H1 (cell line): ENCODE measurements at places on chromosomes 11 and 22.

- no peak for DNase-seq
- H3K36me3 ChIP-seq: peaks cover under 1% of the 10 kb centered on the region; the same call in 1 of the 2 replicates
- H3K27me3 ChIP-seq: no peaks in the 10 kb centered on the region
- peaks cover 2% of the 10 kb centered on the region; the same call in 1 of the 2 replicates for H3K4me1 ChIP-seq
These were observed 1.0 kb downstream of the ZNF70 start for GRCh38 chr22:23749841-23750301.

DNA sequence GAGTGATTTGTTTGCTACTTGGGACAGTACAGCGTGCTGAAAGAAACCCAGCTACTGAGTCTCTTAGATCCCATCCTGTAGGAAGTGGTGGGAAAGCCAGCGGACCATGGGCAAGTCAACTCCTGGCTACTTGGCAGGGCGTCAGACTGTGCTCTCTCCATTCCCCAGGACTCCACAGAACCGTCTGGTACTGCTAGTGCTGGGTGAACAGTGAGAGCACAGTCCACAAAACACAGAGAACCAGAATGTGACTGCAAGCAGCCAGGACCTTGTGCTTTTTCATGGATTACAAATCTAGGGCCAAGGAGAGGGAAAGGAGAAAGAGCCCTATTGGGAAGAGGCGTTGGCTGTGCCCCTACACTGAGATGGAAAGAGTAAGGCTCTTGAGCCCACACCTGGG, 10.2 kb downstream of the BID start:
- H3K27me3 ChIP-seq: no peaks in the 10 kb centered on the region
- no peak overlapping the region for H3K27ac ChIP-seq
- no peak for DNase-seq
- no peak overlapping the region for H3K4me3 ChIP-seq

- no peaks in the 10 kb centered on the region for H3K36me3 ChIP-seq
- peaks cover 14% of the 10 kb centered on the region for H3K4me1 ChIP-seq
- no peak for DNase-seq
These were observed 30.1 kb upstream of the CBX7 start for GRCh38 chr22:39182478-39183030.

GRCh38 chr22:37511395-37512104, 7.7 kb downstream of the CARD10 start:
- no peaks in the 10 kb centered on the region for H3K27me3 ChIP-seq
- H3K36me3 ChIP-seq: no peaks in the 10 kb centered on the region
- no peak overlapping the region for H3K27ac ChIP-seq
- H3K4me3 ChIP-seq: no peak overlapping the region
- DNase-seq: no peak

DNA sequence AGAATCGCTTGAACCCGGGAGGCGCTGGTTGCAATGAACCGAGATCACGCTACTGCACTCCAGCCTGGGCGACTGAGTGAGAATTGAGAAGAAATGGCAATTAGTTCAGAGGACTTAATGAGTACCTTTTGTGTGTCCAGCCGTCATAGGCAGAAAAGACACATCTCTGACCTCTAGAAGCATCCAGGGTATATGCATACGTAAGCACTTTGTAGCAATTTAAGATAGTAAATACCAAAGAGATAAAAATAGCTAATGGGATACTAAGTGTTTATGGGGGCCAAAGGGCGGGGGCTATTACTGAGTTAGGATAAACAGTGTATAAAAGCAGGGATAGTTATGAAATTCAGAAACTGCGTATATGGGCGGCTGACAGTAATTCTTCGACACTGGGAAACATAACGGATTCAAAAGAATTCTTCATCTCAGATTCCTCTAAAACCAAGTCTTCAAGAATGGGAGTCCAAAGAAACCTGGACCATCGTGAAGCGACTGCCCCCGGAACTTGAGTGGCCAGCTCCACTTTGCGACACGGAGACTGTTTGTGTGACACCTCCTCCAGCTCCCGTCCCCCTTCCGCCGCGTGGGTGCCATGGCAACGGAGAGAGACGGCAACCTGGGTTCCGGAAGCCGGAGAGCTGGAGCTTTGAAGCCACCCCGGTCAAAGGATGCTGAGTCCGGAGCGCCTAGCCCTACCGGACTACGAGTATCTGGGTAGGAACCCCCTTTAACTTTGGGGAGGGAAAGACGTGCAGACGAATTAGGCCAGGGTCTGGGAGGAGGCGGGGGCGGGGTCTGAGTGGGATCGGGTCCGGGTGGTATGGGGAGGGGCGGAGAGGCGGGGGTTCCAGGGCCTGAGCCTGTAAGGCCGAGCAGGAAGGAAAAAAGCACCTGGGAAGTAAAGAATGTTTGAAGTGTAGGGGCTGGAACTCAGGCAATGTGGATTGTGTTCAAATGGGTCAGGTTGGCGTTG, at the start of gene CSTPP1:
Gene CSTPP1, plus strand, starts transcription at position 624 of the 973 bp plus-strand sequence. Its CDS starts 45 bp downstream, at position 669.
- H3K27me3 ChIP-seq: no peaks in the 10 kb centered on the region
- peak; percentile 96 for DNase-seq
- H3K4me3 ChIP-seq: peak within 1 kb of the TSS; percentile 73
- H3K36me3 ChIP-seq: 0 out of 2 replicates have a peak, but pooled peaks cover 4% of the 10 kb centered on the region
- 0 out of 2 replicates have a peak within 1 kb of the TSS, but pooled peaks have one; percentile 23 for H3K27ac ChIP-seq
- H3K4me1 ChIP-seq: peaks cover 3% of the 10 kb centered on the region; the same call in 1 of the 2 replicates

DNA sequence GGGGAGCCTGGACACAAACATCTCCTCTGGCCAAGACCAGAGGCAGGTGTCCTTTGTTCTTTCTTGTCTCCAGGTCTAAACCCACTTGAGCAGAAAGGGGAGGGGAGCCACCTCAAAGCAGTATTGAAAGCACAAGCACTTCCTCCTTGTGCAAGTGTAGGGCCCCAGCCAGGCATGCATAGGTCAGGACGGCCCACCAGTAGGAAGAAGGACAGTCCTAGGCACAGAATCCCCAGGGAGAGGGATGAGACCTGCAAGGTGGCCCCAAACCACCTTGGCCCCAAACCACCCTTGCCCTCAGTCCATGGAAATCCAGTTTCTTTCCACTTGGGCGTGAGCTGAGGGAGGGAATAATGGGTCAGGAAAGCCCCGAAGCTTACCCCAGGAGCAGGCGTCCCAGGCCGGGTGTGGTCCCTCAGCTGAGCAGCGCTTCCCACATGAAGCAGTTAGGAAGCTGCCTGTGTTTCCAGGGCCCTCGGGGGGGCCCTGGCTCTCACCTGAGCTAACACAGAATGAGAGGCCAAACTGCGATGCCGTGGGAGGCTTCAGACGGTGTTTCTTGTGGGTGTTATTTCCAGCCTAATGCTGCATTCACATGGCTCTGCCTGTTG, 20.4 kb upstream of the IGSF9B start:
- no peak overlapping the region for H3K27ac ChIP-seq
- no peaks in the 10 kb centered on the region; the same call in 1 of the 2 replicates for H3K4me1 ChIP-seq
- H3K27me3 ChIP-seq: no peaks in the 10 kb centered on the region

DNA sequence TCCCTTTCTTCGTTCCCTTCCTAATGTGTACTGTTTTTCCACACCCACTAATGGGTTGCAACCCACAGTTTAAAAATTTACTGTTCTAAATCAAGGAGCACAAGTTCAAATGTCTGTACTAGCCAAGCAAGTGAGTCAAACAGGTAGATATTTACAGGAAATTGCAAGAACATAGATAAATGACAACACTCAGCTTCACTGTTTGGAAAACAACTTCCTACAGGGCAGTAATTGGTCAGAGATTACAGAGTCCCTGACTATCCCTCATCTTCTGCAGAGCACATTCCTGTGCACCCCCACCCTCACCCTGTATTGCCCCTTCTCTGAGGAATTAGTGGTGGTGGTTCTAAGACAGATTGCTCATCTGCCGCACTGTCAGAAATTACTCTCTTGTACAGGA, 1.9 kb downstream of the SERPING1 start:
- peaks cover 2% of the 10 kb centered on the region; the same call in 1 of the 2 replicates for H3K36me3 ChIP-seq
- peaks cover 12% of the 10 kb centered on the region for H3K4me1 ChIP-seq
- H3K4me3 ChIP-seq: peak overlapping the region; percentile 64; the same call in 1 of the 2 replicates
- no peak for DNase-seq

DNA sequence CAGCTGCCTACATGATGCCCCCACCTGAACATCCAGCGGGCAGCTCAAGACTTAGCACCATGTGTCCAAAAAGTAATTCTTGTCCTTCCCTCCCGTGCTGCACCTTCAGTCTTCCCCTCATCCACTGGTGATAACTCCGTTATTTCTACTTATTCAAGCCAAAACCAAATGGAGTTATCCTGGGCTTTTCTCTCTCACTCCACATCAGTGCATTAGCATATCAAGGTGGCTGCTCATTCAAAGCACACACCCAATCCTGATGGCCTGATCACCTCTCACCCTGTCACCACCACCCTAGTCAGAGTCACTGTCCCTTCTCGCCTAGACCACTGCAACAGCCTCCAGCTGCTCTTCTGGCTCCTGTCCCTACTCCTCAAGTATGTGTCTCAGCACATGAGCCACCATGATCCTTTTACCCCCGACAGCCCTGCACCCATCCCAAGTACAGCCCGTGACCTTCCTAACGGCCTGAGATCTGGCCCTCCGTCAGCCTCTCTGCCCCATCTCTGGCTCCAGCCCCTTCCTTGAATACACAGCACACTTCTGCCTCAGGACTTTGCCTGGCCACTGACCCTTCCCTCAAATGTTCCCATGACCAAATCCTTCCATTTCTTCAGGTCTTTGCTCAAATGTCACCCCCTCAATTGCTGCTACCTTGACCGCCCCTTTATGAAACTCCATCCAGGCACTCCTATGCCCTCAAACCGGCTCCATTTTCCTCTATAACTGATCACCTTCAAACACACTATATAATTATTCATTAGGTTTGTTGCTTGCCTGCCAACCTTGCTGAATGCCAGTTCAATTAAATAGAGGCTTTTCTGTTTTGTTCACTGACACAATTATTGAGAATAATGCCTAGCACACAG, 19.7 kb upstream of the SLC25A1 start:
- no peak for DNase-seq
- H3K4me3 ChIP-seq: no peak overlapping the region
- no peaks in the 10 kb centered on the region for H3K36me3 ChIP-seq
- no peaks in the 10 kb centered on the region for H3K4me1 ChIP-seq
- no peak overlapping the region for H3K27ac ChIP-seq

GRCh38 chr11:8229299-8230177, 34.1 kb downstream of the LMO1 start:
- no peak overlapping the region for H3K27ac ChIP-seq
- no peaks in the 10 kb centered on the region for H3K27me3 ChIP-seq
- H3K4me3 ChIP-seq: no peak overlapping the region
- no peaks in the 10 kb centered on the region for H3K36me3 ChIP-seq
- DNase-seq: no peak

DNA sequence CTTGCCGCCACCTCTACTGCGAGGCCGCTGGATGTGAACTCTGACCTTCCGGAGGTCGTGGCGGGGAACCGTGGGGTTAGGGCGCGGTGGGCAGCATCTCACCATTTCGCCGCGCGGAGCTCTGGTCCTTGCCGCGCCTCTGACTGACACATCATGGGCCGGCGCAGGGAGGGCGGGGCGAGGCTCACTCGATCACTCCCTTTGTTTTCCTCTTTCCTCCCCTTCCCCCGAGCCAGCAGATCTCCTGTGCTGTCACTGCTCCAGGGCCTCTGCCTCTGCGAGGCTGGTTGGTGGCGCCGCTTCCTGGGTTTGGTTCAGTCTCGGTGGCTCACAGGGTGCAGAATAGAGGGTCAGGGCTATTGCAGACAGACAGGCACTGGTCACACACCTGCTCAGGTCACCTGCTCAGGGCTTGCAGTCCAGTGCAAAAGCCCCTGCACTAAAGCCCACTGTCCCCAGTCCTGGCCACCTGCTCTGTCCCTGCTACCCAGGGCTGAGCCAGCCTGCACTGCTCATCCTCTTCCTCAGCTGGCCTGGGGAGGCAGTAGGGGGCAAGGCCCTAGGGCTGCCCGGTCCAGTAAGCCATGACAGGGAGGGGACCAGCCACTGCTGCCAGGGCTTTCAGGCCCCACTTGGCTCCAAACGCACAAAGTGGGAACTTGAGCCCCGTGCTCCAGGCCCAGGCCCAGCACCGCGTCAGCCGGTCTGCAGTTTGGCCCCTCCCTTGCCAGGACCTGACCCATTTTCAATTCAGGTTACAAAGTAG, 36.2 kb downstream of the PISD start:
- H3K36me3 ChIP-seq: no peaks in the 10 kb centered on the region; the same call in 1 of the 2 replicates
- no peaks in the 10 kb centered on the region for H3K27me3 ChIP-seq
- no peak for DNase-seq

- no peaks in the 10 kb centered on the region for H3K27me3 ChIP-seq
- no peak overlapping the region for H3K27ac ChIP-seq
- H3K36me3 ChIP-seq: no peaks in the 10 kb centered on the region
- H3K4me3 ChIP-seq: no peak overlapping the region
These were observed 6.8 kb downstream of the BID start for GRCh38 chr22:17767233-17768065.

DNA sequence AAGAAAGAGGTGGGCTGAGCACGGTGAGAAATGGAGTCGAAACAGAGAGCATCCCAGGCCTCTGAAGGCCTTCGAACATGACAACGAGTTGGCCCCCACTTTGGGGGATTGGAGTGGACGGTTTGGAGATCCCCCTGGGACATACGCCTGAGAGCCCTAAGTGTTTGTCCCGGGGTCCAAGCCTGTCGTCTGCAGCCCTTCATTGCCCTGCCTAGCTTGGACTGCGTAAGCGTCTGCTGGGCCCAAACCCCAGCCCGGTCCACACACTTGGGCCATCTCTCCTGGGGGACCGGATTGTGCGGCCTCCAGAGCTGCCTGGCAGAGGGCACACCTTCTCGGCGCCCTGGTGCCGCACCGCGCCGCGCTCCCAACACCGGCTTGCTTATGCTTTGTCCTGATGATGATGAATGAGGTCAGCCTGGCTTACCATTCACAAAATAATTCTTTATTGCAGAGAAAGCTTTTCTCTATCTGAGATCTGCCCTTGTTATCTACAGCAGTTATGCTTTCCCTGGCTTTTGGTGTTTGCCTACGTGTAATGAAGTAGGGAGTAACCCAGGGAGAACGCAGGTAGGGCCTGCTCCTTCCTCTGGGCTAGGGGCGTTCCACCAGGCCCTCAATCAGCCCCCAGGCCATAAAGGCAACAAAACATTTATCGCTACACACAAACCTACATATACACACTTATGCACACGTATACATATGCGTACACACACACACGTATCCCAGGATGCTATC, 85.9 kb upstream of the PPARA start:
- no peak overlapping the region for H3K27ac ChIP-seq
- peaks cover 3% of the 10 kb centered on the region; the same call in 1 of the 2 replicates for H3K4me1 ChIP-seq
- H3K4me3 ChIP-seq: no peak overlapping the region
- H3K27me3 ChIP-seq: peaks cover 31% of the 10 kb centered on the region
- no peaks in the 10 kb centered on the region for H3K36me3 ChIP-seq
- no peak for DNase-seq

DNA sequence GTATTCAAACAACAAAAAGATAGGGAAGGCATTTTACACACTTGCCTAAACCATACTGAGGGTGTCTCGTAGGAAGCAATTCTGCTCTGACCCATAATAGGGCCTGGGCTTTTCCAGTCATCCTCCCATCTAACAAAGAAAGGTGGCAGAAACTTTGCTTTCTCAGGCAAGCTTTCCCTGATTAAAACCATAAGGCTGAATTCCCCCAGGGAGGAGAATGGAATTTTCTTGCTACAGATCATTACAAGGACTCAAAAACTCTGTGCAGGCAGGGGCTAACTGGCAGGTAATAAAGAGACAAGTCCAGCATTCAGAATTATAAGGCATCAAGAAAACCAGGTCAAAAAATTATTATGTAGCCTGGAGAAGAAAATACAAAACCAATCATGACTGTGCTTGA, 90.4 kb downstream of the RBFOX2 start:
- no peak overlapping the region for H3K27ac ChIP-seq
- DNase-seq: no peak
- H3K36me3 ChIP-seq: no peaks in the 10 kb centered on the region

GRCh38 chr22:24128021-24128420, 53.3 kb upstream of the SUSD2 start:
- peaks cover 2% of the 10 kb centered on the region; the same call in 1 of the 2 replicates for H3K36me3 ChIP-seq
- DNase-seq: no peak
- H3K27me3 ChIP-seq: no peaks in the 10 kb centered on the region
- H3K4me1 ChIP-seq: no peaks in the 10 kb centered on the region
- no peak overlapping the region for H3K27ac ChIP-seq

- DNase-seq: no peak
- no peaks in the 10 kb centered on the region; the same call in 1 of the 2 replicates for H3K4me1 ChIP-seq
- no peak overlapping the region for H3K4me3 ChIP-seq
- no peaks in the 10 kb centered on the region for H3K36me3 ChIP-seq
These were observed 70.7 kb upstream of the TTC12 start for GRCh38 chr11:113243696-113244095.
